ENCODE measurements at places on chromosomes 6 and 20. TPM values are rescaled to one million over a fixed set of nuclear protein-coding genes. Genes with fewer than 3 reads are reported as not detected.

GRCh38 chr6:15595461-15596173 lies 67.2 kb downstream of the DTNBP1 start:
- DNase-seq, result no peak

- peak; percentile 50 for DNase-seq
Measured at GRCh38 chr20:48283470-48284110, 498.3 kb upstream of the SULF2 start.

DNA sequence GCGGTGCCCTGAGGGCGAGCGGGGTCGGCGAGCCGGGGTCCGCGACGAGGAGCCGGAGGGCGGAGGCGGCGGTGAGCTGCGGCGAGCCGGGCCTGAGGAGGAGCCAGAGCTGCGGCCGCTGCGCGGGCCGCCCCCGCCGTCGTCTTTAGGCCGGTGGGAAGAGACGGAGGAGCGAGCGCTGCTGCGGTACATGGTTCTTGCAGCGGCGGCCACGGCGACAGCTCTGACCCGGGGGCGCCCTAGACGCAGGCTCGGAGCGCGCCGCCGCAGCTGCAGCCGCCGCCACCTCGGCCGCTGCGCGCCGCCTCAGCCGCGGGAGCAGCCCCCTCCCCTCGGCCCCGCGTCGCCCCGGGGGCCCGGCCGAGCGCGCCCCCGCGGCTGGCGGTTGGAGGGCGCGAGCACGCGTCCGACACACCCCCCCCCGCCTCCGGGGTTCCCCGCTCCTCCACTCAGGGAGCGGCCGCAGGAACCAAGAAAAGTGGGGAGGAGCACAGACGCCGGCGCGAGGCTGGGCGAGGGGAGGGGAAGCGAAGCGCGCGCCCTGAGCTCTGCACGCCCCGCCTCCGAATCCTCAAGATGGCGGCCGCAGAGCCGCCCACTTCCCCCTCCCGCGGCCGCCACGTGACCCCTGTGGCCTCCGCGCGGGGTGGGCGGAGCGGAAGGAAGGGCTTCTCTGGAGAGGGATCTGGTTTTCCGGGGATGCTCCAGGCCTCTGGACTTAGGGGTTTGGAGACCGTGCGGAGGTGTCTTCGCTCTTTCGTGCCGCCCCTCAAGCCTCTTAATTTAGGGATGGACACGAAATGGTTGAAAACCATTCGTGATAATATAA lies at the start of gene ZNF318:
Gene ZNF318 (minus strand): TSS at position 474 of the 829 bp plus-strand sequence. CDS start 282 bp downstream, at position 192.
- peak; percentile 96 for DNase-seq

DNA sequence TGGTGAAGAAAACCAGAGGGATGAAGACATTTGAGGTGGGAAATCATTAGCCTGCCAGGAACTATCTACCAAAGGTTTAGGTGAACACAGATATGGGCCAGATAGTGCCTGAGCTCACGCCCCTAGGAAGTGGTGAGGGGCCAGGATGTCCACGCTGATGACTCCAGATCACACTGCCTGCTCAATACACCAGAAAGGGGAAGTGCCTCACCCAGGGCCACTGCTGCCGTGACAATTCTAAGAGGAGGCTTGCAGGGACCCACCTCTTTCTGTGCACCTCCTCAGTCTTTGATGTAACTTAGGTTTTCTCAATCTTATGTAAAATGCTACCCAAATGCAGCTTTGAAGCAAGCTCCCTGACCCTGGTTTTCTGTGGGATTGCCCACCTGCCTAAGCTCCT lies 5.4 kb upstream of the RAB44 start:
- no peak for DNase-seq

DNA sequence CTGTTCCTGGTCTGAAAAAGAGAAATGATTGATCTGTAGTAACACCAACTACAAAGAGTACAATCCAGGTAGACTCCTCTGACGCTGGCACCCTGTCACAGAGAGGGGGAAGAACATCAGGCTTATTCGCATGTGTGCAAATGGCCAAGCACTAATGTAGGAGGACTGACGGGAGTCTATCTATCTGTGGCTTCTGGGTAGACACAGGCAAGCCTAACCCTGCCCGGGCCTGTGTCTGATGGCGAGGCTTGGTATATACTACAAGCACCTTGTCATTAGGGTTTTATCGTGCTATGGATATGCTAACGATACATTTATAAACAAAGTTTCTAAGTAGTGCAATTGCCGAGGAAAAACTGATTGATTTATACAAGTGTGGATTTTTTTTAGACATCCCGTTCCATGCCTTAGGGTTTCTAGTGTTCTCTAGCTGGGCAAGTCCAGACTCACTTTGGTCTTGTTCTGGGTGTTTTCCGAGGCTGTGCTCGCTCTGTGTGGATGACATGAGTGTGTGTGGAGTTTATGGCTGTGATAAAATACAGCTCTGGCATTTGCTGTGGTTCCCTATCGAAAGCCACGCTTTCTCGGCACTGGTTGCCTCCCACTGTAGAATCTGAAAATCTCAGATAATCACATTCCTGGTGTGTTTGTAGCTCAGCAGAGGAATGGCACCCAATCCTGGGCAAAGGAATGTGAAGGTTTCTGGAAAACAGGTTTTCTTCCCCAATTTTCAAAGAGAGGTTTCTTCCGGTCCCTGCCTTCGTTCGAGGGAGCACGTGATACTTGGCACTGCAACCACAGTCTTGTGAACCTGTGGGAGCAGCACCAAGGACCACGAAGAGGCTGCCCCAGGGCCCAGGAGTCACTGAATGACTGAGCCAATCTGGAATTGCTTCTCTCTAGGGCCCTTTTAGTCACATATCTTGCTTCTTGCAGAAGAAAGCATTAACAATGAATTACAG lies 67.5 kb upstream of the EDN1 start:
- no peak for DNase-seq

DNA sequence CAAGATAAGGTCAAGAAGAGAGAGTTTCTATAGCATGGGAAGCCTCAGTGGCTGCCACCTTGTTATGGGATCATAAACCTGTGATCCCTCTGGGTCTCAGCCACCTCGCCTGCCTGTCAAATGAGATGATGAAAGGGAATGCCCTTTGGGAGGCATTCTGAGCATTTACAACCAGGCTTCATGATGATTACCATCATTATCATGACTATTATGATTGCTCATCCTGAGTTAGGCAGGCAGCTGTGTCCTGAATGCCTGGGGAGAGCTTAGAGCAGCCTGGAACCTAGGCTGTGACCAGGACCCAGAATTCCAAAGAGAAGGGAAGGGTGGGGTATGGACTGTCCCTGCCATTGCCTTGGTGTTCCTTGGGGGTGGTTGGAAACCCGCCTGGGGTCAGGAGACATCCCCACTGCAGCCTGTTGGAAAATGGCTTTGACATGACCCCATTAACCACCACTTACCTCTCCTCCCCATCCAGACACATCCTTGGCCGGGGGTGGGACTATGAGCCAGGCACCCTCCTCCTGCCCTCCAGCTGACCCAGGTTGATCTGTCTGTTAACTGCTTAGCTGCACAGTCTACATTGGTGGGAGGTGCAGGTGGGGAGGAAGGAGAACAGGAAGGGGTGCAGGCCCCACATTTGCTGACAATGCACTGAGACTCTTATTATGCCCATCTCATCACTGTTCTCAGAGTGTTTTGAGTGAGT lies 51.9 kb downstream of the LRFN2 start:
- no peak for DNase-seq

DNA sequence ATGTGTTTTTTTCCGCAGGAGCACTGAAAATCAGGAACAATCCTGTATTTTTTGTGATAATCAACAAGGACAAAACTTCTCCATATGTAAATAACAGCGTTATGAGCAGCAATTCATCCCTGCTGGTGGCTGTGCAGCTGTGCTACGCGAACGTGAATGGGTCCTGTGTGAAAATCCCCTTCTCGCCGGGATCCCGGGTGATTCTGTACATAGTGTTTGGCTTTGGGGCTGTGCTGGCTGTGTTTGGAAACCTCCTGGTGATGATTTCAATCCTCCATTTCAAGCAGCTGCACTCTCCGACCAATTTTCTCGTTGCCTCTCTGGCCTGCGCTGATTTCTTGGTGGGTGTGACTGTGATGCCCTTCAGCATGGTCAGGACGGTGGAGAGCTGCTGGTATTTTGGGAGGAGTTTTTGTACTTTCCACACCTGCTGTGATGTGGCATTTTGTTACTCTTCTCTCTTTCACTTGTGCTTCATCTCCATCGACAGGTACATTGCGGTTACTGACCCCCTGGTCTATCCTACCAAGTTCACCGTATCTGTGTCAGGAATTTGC lies at the start of gene TAAR6:
Gene TAAR6 (plus strand): TSS at position 102 of the 557 bp plus-strand sequence. CDS start 0 bp downstream, at position 102.
- DNase-seq, result no peak

DNA sequence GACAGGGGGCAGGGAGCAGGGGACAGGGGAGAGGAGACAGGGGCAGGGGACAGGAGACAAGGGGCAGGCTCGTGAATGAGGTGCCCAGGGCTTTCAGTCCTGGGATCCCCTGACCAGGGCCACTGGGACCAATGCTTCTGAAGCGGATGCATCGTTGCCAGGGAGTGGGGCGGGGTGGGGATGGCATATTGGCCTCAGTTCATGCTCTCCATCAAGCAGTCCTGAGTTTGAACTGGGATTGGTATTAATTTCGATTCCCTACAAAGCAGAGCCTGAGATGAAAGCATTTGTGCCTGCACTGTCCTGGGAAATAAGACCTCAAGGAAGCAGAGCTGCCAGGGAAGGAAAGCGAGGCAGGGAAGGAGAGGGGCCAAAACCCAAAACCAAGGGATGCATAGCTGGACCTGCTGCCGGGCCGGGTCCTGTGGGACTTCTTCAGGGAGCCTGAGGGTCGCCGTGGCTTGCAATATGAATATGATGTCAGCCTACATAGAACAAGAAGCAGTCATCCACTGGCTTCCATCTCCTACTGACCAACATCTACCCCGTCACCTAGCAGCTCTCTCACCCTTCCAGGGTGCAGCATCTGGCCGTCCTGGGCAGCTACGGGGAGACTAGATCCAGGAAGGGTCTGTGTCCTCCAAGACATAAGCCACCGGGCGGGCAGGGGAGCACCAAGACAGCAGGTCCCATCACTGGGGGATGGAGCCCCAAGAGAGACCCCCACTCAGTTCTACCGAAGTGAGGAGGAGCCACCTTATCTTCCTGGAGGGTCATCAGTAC lies 233.3 kb downstream of the SYNDIG1 start:
- DNase-seq, result peak; percentile 24

ZNF512B gene
- 31.2 TPM for total RNA-seq

PRDM13 gene
- not detected for total RNA-seq

EDEM2 gene
- 20.5 TPM for total RNA-seq

GRIK2 gene
- 1.8 TPM for total RNA-seq

MLN gene
- total RNA-seq, result not detected

Data from ureter (tissue), 1 donor.